ENCODE measurements at places on chromosomes 16 and 17. TPM values are rescaled to one million over a fixed set of nuclear protein-coding genes. Genes with fewer than 3 reads are reported as not detected.

The GP2 gene
- total RNA-seq = 1.9 TPM

The CLEC3A gene
- total RNA-seq = 0.66 TPM

The PABPN1L gene
- total RNA-seq = not detected

The MT1A gene
- 130 TPM for total RNA-seq

The SLC13A2 gene
- 0.66 TPM for total RNA-seq

The LASP1 gene
- total RNA-seq = 145 TPM

DNA sequence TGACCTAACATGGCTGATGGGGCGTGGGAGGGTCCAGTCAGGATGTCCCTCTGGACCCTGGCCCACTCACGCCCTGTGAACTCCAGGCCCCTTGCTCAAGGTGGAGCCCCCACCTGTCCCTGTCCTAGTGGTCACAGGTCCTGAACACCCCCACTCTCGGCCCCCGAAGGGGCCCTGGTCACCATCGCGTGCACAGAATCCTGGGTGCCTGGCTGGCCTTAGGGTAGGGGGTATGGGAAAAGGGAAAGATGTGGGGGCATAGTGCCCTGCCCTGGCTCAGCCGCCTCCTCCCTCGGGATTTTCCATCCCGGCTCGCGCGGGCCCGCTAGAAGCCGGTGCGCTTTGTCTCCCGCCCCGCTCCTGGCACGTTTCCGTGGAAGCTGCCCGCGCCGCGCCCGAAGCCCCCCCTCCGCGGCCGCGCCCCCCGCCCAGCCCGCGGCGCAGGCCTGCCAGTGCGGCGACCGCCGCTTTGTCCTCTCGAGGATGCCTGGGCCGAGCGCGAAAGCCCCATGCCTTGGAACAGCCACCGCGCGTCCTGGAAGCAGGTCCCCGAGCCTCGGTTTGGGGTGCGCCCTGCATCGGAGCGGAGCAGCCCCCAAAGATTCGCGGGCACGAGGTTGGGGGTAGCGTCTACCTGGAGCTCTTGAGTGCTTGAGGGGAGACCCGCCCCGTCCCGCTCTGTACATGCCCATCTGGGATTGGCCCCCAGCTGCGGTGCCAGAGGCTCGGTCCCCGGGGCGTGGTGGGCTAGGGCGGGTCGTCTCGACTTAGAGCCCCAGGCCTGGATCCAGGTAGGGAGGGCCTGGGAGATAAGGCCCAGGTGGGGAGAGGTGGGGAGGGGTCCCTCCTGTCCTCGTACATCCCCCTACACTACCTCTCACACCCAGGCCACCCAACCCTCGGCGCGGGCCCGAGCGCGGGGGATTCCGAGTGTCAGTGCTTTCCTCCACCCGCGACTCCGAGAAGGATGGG is 1.3 kb downstream of the SMPD3 start:
- DNase-seq = no peak

DNA sequence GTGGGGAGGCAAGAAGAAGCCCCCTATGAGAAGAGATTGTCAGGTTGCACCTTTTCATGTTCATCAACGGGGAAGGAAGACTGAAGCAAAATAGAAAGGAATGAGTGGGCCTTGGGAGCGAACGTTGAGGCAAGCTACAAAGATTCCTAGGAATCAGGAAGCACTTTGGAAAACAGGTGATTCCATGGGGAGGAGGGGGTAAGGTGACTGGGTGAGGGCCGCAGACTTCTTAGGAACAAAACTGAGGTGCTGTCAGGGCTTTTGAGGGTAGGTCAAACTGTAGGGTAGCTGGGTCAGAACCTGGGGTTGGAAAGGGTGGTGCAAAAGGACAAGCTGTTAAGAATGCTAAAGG is 528 bp downstream of the ITFG1 start:
- no peak for DNase-seq

GRCh38 chr16:17939122-17939536 is 397.4 kb downstream of the NPIPA8 start:
- DNase-seq = no peak

- no peak for DNase-seq
Observed at GRCh38 chr16:14375132-14375491, 254.9 kb downstream of the PARN start.

- DNase-seq = no peak
Observed at GRCh38 chr17:9330141-9330540, 245.5 kb downstream of the STX8 start.

GRCh38 chr17:49101054-49101534 is 31.5 kb upstream of the B4GALNT2 start:
- DNase-seq = peak; percentile 55

GRCh38 chr16:4976611-4977145 is 18.5 kb downstream of the SEC14L5 start:
- DNase-seq = no peak

DNA sequence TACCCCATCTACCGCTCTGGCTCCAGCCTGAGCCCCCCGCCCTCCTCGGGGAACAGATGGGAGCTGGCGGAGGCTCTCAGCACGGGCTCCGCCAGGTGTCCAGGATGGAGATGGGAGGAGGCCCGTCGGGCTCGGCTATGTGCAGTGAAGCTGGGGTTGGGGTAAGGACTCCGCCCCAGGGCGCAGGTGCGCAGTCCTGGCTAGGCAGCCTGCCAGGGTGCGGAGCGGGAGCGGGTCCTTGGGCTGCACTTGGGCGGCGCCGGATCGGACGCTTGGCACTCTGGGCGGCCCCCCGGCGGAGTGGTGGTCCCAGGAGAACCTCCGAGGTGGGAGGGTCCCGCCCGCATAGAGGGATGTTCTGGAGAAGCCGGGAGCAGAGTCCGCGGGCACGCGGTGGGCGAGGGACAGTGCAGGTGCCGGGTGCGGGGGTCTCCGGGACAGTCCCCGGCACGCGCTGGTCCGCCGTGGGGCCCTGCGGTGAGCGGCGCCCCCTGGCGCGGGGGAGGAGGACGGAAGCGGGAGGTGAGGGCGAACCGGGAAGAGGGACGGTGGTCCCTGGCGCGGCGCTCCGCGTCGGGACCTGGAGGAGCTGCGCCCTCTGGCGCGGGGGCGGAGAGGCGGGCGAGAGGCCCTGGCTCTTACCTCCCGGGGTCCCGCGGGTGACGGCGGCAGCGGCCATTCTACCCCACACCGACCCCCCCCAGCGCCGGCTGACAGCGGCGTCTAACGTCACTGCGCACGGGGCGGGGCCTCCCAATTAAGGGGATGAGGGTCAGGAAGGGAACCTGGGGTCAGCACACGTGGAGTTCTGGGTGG is at the start of gene CAMTA2:
Gene CAMTA2 (minus strand): TSS at position 725 of the 816 bp plus-strand sequence. CDS start 1,453 bp downstream, outside the sequence.
- peak; percentile 85 for DNase-seq

GRCh38 chr17:57723427-57724025 is 21.6 kb downstream of the CCDC182 start:
- DNase-seq = no peak

- no peak for DNase-seq
Observed at GRCh38 chr17:49553676-49554335, 21.9 kb upstream of the NXPH3 start.

DNA sequence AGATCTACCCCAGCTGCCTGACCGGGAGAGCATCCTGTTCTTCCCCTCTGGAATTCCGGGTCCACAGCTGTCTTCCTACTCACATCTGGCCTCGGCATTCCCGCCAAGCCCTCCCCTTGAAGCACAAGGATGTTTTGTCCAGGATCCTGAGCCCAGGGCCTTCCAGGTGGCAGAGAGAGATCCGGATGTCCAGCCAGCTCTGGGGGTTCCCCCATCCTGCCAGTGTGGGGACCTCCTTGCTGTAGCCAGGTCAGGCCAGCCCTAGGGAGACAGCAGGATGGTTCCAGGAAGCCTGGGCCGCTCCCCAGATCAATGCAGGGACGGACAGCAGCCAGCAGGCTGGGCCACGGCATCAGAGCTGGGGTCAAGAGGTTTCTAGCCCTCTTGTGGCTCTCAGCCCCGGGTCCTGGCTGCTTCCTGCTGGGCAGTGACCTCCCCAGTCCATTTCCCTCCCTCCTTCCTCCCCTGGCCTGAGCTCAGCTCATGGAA is 55.3 kb downstream of the SOCS3 start:
- no peak for DNase-seq

GRCh38 chr16:11978080-11978479 is 1.5 kb downstream of the SNX29 start:
- no peak for DNase-seq

GRCh38 chr16:56608876-56609462 is 585 bp downstream of the MT2A start:
- no peak for DNase-seq

DNA sequence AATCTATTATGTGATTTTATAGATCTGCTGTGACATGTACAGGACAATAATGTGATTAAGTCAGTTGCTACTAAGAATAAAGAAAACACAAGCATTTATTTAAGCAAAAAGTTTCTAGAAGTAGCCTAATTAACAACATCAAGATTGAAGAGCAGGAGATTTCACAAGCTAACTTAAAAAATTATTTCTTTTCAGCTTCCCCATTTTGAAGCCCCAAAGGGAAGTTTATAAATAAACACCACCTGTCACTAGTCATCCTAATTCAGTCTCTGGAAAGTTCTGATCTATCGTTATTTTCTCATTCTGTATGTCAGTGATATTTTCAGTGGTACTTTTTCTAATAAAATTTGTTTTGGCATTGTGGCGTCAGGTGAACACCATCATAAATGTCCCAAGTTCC is 8.3 kb downstream of the CAPNS2 start:
- DNase-seq = no peak

DNA sequence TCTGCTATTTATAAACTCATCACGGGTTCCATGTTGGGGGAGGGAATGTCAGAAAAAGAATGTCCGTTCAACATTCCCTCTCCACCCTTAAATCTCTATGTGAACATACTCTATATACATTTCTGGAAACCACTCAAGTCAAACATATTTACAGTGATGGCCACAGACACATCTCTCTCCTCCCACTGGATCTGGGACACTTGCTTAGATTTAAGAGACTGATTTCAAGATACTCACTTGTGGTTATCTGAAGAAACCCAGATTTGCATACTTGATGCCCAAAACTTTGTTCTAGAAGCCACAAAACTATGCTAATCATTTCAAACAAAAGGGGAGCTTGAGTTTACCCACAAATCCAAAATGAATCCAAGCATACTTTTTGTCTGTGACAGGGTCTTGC is 182.9 kb upstream of the SOX9 start:
- no peak for DNase-seq

GRCh38 chr16:53673189-53673588 is 30.5 kb downstream of the RPGRIP1L start:
- no peak for DNase-seq

DNA sequence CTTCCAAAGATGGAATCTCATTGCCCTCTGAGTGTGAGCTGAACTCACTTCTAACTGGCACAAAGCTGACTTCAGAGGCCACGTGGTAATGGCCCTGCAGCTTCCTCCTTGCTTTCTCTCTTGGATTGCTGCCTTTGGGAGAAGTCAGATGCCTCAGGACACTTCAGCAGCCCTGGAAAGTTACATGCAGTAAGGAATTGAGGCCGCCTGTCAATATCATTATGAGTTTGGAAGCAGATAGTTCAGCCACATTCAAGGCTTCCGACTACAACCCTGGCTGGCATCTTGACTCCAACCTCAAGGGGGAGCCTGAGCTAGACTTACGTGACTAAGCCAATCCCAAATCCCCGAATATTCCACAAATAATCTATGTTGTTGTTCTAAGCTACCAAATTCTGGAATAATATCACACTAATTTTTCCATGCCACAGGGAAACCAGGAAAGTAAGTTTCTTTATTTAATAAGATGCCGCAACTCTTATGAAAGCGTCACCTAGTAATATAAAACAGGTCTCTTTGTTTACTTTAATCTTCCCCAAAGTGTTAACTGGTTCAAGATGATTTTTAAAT is 13.6 kb downstream of the CEP20 start:
- no peak for DNase-seq

GRCh38 chr17:31397256-31397939 is 5.9 kb downstream of the RAB11FIP4 start:
- DNase-seq = no peak

DNA sequence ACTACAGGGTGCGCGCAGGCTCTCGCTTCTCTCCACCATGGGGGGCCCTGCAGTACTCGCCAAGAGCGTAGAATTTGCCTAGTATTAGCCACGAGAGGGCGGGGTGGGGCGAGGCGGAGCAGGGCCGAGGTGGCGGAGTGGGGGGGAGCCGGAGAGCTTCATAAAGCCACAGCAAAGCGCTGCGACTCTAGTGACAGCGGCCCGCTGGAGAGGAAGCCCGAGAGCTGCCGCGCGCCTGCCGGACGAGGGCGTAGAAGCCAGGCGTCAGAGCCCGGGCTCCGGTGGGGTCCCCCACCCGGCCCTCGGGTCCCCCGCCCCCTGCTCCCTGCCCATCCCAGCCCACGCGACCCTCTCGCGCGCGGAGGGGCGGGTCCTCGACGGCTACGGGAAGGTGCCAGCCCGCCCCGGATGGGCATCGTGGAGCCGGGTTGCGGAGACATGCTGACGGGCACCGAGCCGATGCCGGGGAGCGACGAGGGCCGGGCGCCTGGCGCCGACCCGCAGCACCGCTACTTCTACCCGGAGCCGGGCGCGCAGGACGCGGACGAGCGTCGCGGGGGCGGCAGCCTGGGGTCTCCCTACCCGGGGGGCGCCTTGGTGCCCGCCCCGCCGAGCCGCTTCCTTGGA is at the start of gene TBX21:
Gene TBX21 (plus strand): TSS at position 190 of the 627 bp plus-strand sequence. CDS start 219 bp downstream, at position 409.
- peak; percentile 57 for DNase-seq

DNA sequence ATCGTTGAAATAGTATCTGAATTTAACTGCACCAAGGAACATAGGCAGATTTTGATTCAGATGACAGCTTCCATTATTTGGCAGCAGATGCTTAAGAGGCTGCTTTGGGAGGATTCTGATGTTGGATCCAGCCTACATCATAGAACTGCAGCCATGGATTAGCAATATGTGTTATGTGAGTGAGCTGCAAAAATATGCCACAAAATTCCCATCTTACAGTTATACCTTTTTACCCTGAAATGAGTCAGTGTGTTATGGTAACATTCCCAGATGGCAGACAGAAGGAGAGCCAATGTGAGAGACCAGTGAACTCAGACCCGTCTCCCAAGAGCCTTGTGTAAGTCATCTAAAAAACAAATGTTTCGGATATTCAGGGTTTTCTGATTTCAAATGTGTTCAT is 206.1 kb downstream of the CDH13 start:
- DNase-seq = no peak

GRCh38 chr16:20300312-20301097 is 26.8 kb downstream of the GP2 start:
- DNase-seq = no peak

- peak; percentile 40 for DNase-seq
Observed at GRCh38 chr17:40922239-40922638, 15.2 kb downstream of the KRT23 start.

DNA sequence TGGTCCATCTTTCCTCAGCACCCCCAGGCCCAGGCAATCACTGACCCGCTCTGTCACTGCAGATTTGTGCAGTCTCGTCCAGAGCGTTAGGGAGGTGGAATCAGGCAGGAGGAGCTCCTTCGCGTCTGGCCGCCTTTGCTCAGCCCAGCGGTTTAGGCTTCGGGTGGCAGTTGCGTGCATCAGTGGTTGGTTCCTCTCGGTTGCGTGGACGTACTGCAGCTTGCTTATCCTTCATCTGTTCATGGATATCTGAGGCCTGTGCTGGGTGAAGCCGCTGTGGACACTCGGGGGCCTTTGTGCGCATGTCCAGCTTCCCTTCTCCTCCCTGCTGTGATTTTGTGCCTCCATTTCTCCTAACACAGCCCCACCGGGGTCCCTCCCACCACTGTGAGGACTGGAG is 4.7 kb upstream of the P2RX1 start:
- no peak for DNase-seq
